ENCODE measurements at places on chromosomes 2 and 18. TPM values are rescaled to one million over a fixed set of nuclear protein-coding genes. Genes with fewer than 3 reads are reported as not detected.

TDRD15 gene
- not detected for total RNA-seq

KCTD18 gene
- total RNA-seq = 9.9 TPM

CNGA3 gene
- 0.06 TPM for total RNA-seq

CENPA gene
- 39.4 TPM for total RNA-seq

KLHL30 gene
- 0.17 TPM for total RNA-seq

ZNF396 gene
- total RNA-seq = 0.71 TPM

MEP1B gene
- 0.05 TPM for total RNA-seq

CDCA7 gene
- total RNA-seq = 48.9 TPM

NHEJ1 gene
- 15.8 TPM for total RNA-seq

CXCR2 gene
- not detected for total RNA-seq
